ENCODE measurements at places on chromosomes 1 and 21. TPM values are rescaled to one million over a fixed set of nuclear protein-coding genes. Genes with fewer than 3 reads are reported as not detected.

Gene SELL
- total RNA-seq = 12.1 TPM

Gene AMY2B
- 9.4 TPM for total RNA-seq

Gene PRAMEF33
- total RNA-seq = not detected

Gene ZNF593OS
- total RNA-seq = not detected

Gene LMX1A
- not detected for total RNA-seq

Gene RAB7B
- 1.1 TPM for total RNA-seq

Gene GJA9
- total RNA-seq = 0.56 TPM

DNA sequence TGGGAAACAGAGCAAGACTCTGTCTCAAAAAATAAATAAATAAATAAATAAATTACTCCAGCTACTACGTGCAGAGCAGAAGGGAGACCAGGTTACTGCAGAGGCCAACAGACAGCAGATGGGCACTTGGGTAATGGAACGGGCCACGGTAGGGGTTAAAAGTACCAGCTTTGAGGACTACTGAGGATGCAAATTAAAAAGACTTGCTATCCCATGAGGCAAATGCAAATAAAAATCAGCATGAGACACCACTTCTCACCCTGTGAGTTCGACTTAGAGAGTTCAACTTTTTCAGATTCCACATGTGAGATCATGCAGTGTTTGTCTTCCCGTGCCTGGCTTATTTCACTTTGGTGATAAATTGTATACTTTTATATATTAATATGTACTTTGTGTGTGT is 6.6 kb downstream of the SLC2A5 start:
- no peaks in the 10 kb centered on the region for H3K4me1 ChIP-seq
- H3K4me3 ChIP-seq = no peak overlapping the region
- H3K36me3 ChIP-seq = no peaks in the 10 kb centered on the region
- H3K27ac ChIP-seq = no peak overlapping the region
- no peaks in the 10 kb centered on the region for H3K27me3 ChIP-seq

GRCh38 chr1:5717031-5717682 is 275.1 kb downstream of the NPHP4 start:
- peaks cover 59% of the 10 kb centered on the region for H3K27me3 ChIP-seq
- no peak overlapping the region for H3K4me3 ChIP-seq
- no peak for DNase-seq
- H3K36me3 ChIP-seq = no peaks in the 10 kb centered on the region

- H3K27me3 ChIP-seq = no peaks in the 10 kb centered on the region
- H3K4me1 ChIP-seq = peaks cover 22% of the 10 kb centered on the region
- peaks cover 4% of the 10 kb centered on the region for H3K36me3 ChIP-seq
- peak; percentile 56 for DNase-seq
Measured at GRCh38 chr1:170494369-170494768, 37.6 kb upstream of the GORAB start.

- H3K27ac ChIP-seq = no peak overlapping the region
- no peaks in the 10 kb centered on the region for H3K36me3 ChIP-seq
- DNase-seq = no peak
- no peaks in the 10 kb centered on the region for H3K4me1 ChIP-seq
- H3K27me3 ChIP-seq = peaks cover 55% of the 10 kb centered on the region
- H3K4me3 ChIP-seq = no peak overlapping the region
Measured at GRCh38 chr1:222417264-222417663, 130.6 kb downstream of the HHIPL2 start.

GRCh38 chr1:217115404-217116380 is 392.5 kb upstream of the ESRRG start:
- peaks cover 8% of the 10 kb centered on the region for H3K27me3 ChIP-seq
- no peaks in the 10 kb centered on the region for H3K36me3 ChIP-seq
- no peak for DNase-seq
- no peaks in the 10 kb centered on the region for H3K4me1 ChIP-seq
- H3K27ac ChIP-seq = no peak overlapping the region

GRCh38 chr21:36428761-36429432 is 43.7 kb downstream of the CHAF1B start:
- DNase-seq = no peak
- peaks cover 17% of the 10 kb centered on the region for H3K4me1 ChIP-seq
- no peaks in the 10 kb centered on the region for H3K27me3 ChIP-seq

DNA sequence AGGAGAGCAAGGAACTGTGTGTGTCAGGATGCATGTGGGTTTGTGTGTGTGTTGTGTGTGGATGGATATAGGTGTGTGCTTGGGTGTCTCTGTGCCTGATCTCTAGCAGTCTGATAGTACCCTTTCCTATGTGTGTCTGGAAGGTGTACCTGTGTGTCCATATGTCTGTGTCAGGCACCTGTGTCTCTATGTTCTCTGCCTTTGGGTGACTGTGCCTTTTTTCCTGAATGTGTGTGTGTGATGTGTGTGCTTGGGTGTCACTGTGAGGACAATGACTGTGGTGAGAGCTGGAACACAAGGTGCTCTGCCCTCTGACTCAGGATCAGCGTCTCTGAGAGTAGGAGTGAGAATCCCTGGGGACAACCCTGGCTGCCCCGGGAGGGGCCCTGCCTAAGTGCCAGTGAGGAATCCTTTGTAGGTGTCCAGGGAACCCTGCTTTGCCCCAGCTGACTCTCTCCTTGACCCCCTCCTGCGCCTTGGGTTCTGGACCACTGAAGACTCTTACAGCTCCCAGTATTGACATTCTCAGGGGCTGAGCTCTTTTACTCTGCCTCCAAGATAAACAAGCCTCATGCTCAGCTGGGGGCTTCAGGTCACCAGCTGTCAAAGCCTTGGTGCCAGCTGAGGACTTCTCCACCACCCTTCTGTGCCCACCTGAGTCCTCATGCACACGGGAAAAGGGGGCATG is 735 bp upstream of the EFNA3 start:
- H3K4me3 ChIP-seq = peak overlapping the region; percentile 58
- H3K36me3 ChIP-seq = peaks cover 23% of the 10 kb centered on the region
- peaks cover 90% of the 10 kb centered on the region for H3K27me3 ChIP-seq
- peaks cover 39% of the 10 kb centered on the region for H3K4me1 ChIP-seq
- no peak overlapping the region for H3K27ac ChIP-seq

GRCh38 chr1:84912726-84913554 is 19.9 kb upstream of the LPAR3 start:
- no peaks in the 10 kb centered on the region for H3K27me3 ChIP-seq
- H3K4me1 ChIP-seq = no peaks in the 10 kb centered on the region
- no peak overlapping the region for H3K27ac ChIP-seq
- DNase-seq = no peak
- no peak overlapping the region for H3K4me3 ChIP-seq

DNA sequence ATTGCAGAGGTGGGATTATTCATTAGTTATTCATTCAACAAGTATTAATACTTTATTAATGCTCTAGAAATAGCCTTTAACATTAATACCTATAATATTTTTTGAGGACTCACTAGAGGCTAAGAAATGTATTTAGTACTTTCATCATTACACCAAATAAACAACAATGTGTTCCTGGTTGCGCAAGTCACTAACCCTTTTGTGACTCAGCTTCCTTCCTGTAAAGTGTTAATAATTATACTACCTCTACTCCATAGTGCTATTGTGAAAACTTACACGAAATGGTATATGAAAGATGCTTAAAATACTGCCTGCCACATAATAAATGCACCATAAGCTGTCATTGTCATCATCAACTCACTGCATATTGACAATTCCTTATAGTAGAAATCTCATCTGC is 431.0 kb downstream of the DPYD start:
- H3K4me3 ChIP-seq = no peak overlapping the region
- DNase-seq = peak; percentile 11
- H3K27me3 ChIP-seq = no peaks in the 10 kb centered on the region
- H3K4me1 ChIP-seq = no peaks in the 10 kb centered on the region

DNA sequence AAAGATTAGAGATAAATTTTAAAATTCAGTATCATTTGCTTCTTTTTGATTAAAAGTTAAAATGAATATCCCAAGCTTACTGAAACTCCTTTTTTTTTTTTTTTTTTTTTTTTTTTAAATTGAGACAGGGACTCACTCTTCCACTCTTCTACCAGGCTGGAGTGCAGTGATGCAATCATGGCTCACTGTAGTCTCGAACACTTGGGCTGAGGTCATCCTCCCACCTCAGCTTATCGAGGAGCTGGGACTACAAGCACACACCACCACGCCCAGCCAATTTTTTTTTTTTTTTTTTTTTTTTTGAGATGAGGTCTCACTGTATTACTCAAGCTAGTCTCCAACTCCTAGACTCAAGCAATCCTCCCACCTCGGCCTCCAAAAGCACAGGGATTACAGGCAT is 92.1 kb upstream of the RGS18 start:
- no peak overlapping the region for H3K27ac ChIP-seq
- no peak overlapping the region for H3K4me3 ChIP-seq
- H3K4me1 ChIP-seq = no peaks in the 10 kb centered on the region

- no peak overlapping the region for H3K4me3 ChIP-seq
- no peaks in the 10 kb centered on the region for H3K36me3 ChIP-seq
- H3K27ac ChIP-seq = no peak overlapping the region
- H3K27me3 ChIP-seq = peaks cover 1% of the 10 kb centered on the region
- H3K4me1 ChIP-seq = peaks cover 8% of the 10 kb centered on the region
Measured at GRCh38 chr1:58159434-58159830, 387.1 kb downstream of the OMA1 start.

GRCh38 chr1:159974350-159974965 is 20.4 kb upstream of the SLAMF9 start:
- H3K4me1 ChIP-seq = no peaks in the 10 kb centered on the region
- no peak overlapping the region for H3K27ac ChIP-seq
- no peak overlapping the region for H3K4me3 ChIP-seq
- no peaks in the 10 kb centered on the region for H3K36me3 ChIP-seq
- no peak for DNase-seq
- H3K27me3 ChIP-seq = peaks cover 4% of the 10 kb centered on the region

- H3K4me3 ChIP-seq = no peak overlapping the region
- peaks cover 75% of the 10 kb centered on the region for H3K27me3 ChIP-seq
- DNase-seq = no peak
- H3K36me3 ChIP-seq = no peaks in the 10 kb centered on the region
Measured at GRCh38 chr1:175673371-175674150, 69.8 kb downstream of the TNR start.

DNA sequence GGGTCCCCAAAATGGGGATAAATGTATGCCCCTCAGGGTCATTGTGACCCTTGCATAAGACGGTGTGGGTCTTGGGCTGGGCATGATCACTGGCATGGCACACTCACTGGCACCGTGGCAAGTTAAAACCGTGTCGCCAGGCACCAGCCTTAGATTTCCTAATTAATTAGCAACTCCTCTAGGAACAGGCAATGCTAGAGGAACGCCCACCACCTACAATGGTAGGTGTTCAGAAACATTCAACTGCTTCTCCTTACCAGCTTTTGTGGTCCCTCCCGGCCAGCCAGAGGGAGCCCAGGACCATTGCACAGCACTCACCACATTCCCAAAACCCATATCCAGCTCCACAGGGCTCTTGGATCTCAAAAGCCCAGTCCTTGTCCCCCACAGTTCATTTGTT is 36.4 kb downstream of the EPHA2 start:
- no peak overlapping the region for H3K27ac ChIP-seq
- no peak for DNase-seq
- peaks cover 10% of the 10 kb centered on the region for H3K4me1 ChIP-seq
- peaks cover 58% of the 10 kb centered on the region for H3K36me3 ChIP-seq
- no peaks in the 10 kb centered on the region for H3K27me3 ChIP-seq

GRCh38 chr1:213393860-213394259 is 342.8 kb downstream of the RPS6KC1 start:
- H3K4me1 ChIP-seq = no peaks in the 10 kb centered on the region
- H3K27me3 ChIP-seq = peaks cover 98% of the 10 kb centered on the region
- H3K4me3 ChIP-seq = no peak overlapping the region

DNA sequence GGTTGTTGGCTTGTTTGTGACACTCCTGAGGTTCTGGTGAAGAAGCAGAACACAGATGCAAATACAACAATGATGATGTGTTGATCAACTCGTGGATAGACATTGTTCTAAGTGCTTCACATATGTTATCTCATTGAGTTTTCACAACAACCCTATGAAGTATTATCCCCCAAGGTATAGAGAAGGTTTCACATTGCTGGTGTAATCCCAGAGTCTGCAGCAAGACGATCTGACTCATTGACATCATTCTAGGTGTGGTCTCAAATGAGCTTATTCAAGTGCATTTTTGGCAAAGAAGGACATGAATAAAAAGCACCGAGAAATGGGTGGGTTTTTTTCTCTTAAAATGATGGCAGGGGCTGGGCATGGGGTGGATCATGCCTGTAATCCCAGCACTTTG is 64.1 kb upstream of the SCAF4 start:
- no peaks in the 10 kb centered on the region for H3K36me3 ChIP-seq
- no peak overlapping the region for H3K4me3 ChIP-seq
- H3K27ac ChIP-seq = no peak overlapping the region
- no peaks in the 10 kb centered on the region for H3K4me1 ChIP-seq

DNA sequence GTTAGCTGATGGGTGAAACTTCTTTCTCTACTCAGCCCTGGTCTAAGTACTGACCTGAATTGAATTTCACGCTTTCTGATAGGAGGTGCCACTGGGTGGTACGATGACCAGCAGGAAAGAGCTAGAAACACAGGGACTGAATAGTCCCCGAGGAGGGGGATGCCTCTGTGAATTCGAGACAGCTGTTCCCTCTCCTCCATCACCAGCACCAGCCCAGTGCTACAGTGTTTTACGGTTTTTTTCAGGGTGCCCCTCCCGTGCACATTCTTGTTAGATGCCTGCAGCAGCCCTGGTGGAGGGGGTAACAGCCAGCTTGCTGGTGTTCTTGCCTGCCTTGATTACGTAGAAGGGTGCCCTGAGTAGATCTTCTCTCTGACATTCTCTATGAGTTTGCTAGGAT is 7.1 kb downstream of the HUNK start:
- no peak overlapping the region for H3K4me3 ChIP-seq
- no peaks in the 10 kb centered on the region for H3K27me3 ChIP-seq
- no peak for DNase-seq
- peaks cover 7% of the 10 kb centered on the region for H3K4me1 ChIP-seq
- no peaks in the 10 kb centered on the region for H3K36me3 ChIP-seq

DNA sequence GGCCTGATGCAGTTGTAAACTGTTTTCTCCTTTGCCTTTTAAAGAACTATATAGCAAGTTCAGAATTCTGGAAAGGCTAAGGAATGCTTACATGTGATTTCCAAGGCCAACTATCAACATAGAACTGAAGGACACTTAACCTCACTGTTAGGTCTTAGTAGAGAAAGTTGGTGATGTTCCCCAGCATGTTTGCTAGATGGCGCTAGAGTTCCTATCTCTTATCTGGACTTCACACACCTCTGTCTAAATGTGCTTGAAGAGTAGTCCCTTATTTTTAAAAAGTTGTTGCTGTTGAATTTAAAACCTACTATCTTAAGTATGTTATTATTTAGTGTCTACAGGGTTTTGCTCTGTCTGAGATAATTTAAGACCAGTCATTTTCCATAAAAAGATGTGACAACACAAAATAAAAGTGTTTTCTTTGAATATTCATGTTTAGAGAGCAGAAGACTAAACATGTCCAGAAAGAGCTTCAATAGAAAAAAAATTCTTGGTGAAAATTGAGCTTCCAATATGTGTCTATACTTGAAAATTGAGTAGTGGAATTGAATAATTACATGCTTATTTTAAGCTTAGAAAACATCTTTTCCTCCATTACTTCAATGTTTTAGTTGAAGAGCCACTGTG is 237.3 kb downstream of the S1PR1 start:
- DNase-seq = peak; percentile 2
- H3K36me3 ChIP-seq = no peaks in the 10 kb centered on the region
- H3K27ac ChIP-seq = no peak overlapping the region
- no peaks in the 10 kb centered on the region for H3K4me1 ChIP-seq
- no peaks in the 10 kb centered on the region for H3K27me3 ChIP-seq
- no peak overlapping the region for H3K4me3 ChIP-seq

- H3K27me3 ChIP-seq = no peaks in the 10 kb centered on the region
- H3K27ac ChIP-seq = no peak overlapping the region
- no peak overlapping the region for H3K4me3 ChIP-seq
- no peak for DNase-seq
- H3K36me3 ChIP-seq = no peaks in the 10 kb centered on the region
- H3K4me1 ChIP-seq = peaks cover 7% of the 10 kb centered on the region
Measured at GRCh38 chr21:42379426-42380215, 13.3 kb upstream of the TFF1 start.

Data from Calu3 (cell line).